ENCODE measurements at places on chromosomes 3 and 15.

DNA sequence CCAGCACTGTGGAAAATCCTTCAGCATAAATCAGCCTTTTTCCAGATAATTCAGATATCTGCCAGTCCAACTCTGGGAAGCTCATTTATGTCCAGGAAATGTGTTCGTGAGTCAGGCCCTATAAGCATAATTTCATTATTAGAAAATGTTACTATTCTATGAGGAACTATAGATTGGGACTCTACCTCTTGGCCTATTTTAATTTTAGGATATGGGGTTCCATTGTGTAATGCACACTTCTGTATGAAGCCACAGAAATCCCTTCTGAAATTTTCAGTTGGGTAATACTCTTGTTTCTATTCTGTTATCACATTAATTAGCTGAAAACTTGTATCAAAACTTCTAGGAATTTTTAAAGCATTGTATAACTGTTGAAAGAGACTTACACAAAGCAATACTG, 43.9 kb upstream of the IL12A start:
- DNase-seq: no peak

GRCh38 chr15:79602731-79603130, 170.6 kb downstream of the MINAR1 start:
- DNase-seq: no peak

DNA sequence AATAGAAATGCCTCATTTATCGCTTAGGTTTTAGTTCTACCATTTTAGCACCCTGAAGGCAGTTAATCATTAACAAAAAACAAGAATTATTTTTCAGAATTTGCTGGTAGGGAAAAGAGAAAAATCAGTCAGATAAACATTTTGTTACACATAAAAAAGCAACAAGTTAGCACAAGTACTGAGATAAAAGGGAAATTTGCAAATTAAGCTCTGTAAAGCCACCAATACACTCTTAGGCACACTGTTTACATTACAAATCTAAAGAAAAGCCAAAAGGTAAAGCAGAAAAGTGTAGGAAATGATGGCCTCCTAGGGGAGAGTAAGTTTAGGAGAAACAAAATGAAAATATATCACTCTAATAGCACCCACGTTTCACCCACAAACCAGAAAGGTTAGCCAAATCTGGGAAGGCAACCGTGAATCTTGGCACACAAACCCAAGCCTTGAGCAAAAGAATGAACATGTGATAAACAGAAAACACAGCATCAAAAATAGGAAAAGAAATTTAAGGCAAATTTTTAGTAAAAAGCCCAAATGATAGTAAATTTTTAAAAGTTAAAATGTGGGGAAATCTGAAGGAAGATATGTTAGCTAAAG, 1.6 kb upstream of the SATB1 start:
- no peak for DNase-seq

- DNase-seq: no peak
Measured at GRCh38 chr3:35144011-35144410, 495.3 kb upstream of the ARPP21 start.

GRCh38 chr3:175150812-175151401, 291.8 kb downstream of the NAALADL2 start:
- no peak for DNase-seq

DNA sequence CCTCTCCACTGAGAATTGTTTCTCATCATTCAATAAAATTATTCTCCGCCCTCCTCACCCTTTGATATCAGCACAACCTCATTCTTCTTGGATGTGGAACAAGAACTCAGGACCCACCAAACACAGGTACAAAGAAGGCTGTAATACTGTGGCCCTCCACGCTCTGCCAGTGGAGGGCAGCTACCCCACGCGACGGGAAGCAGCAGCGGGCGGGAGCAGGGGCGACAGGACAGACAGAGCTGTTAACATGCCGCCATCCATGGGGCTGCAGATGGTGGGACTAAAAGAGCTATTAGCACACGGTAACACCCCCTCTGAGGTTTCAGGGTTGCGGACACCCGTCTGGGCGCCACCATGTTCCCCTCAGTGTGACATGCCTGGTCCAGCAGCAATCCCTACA, 37.5 kb downstream of the EMC4 start:
- DNase-seq: no peak

- no peak for DNase-seq
Measured at GRCh38 chr3:131047582-131047981, 20.9 kb downstream of the NEK11 start.

- DNase-seq: peak; percentile 23
Measured at GRCh38 chr3:109731639-109732473, 394.5 kb upstream of the DPPA4 start.

DNA sequence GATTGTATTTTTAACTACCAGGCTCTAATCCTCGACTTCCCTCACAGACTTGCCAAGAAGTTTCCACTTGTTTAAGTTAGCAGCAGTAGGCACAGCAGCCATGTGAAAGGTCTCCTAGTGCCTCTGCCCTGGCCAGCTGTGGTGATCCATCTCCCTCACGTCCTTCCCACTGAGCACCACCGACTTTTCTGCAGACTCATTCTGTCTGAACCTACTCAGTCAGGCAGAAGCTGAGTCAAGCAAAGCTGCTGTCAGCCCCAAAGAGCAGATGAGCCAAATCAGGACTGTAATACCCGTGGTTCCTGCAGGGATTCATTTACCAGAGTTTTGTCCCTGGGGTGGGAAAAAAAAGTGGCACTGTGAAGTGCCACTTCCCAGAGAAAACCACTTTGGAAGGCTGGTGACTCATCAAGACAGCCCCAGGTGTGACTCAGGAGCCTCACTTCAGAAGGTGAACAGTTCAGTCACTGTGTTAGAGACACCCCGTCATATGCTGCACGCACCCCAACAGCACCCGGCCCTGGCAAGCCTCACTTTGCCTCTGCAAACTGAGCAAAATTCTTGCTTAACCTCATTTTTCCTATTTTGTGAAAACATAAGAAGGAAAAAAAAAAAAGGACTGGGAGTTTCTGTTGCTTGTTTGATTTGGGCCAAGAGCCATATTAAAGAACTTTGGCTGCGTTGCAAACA, 76.0 kb downstream of the WWTR1 start:
- DNase-seq: peak; percentile 53

GRCh38 chr15:96312641-96313335, 17.7 kb upstream of the NR2F2 start:
- DNase-seq: no peak

- no peak for DNase-seq
Measured at GRCh38 chr3:45966950-45967640, 23.8 kb downstream of the CXCR6 start.

GRCh38 chr3:59812237-59813147, 762.7 kb upstream of the CFAP20DC start:
- DNase-seq: no peak

GRCh38 chr3:55527361-55527760, 40.3 kb upstream of the WNT5A start:
- no peak for DNase-seq

- DNase-seq: no peak
Measured at GRCh38 chr3:8882642-8883041, 80.6 kb downstream of the RAD18 start.

GRCh38 chr15:98729446-98730042, 81.2 kb downstream of the IGF1R start:
- no peak for DNase-seq

DNA sequence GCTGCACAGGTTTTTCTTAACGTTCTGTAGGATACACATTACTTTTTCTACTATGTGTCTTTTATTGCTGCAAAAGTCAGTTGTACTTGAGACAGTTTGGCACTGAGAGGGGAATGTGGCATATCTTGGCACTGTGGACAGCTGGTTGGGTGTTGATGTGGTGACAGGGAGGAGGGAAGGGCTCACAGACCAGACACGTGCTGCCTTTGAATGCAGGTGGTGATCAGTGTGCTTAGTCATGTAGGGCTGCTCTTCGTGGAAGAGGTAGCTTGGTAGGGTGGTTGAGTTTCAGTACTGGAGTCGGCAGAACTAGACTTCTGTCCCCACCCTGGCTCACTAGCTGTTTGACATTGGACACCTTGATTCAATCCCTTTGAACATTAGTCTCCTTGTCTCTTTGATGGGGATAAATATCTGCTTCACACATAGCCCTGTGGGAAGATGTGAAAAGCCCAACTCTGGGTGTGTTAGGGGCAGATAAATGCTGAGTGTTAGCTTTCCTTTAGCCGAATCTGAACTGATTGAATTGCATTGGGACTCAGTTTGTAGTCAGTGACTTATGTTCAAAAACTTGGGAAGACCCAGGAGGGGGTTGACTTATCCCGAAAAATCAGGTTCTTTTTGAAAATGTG, 108.4 kb downstream of the PTPRG start:
- no peak for DNase-seq

DNA sequence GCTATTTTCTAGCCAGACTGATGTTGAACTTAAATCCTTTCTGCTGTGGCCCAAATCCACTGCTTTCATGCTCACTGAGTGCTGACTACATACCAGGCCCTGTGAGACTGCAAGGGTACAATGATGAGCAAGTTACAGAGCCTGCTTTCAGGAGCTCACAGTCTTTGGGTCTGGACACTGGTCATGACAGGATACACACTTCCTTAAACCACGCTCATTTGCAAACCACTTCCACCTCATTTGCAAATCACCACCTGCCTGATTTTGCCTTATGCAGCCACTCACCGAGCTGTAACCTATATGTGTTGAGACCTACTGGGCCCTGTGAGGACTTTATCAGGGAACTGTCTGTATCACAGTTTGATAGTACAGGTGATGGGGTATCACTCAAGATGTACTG, 50.2 kb upstream of the LRRC58 start:
- DNase-seq: no peak

GRCh38 chr3:123104550-123104949, 37.7 kb downstream of the PDIA5 start:
- DNase-seq: peak; percentile 45

- no peak for DNase-seq
Measured at GRCh38 chr3:161371441-161372320, at the start of gene SPTSSB. Gene SPTSSB (minus strand): TSS chr3:161371517. CDS start chr3:161346323, 25,194 bp downstream.

- no peak for DNase-seq
Measured at GRCh38 chr3:179977356-179977755, 59.4 kb downstream of the PEX5L start.

DNA sequence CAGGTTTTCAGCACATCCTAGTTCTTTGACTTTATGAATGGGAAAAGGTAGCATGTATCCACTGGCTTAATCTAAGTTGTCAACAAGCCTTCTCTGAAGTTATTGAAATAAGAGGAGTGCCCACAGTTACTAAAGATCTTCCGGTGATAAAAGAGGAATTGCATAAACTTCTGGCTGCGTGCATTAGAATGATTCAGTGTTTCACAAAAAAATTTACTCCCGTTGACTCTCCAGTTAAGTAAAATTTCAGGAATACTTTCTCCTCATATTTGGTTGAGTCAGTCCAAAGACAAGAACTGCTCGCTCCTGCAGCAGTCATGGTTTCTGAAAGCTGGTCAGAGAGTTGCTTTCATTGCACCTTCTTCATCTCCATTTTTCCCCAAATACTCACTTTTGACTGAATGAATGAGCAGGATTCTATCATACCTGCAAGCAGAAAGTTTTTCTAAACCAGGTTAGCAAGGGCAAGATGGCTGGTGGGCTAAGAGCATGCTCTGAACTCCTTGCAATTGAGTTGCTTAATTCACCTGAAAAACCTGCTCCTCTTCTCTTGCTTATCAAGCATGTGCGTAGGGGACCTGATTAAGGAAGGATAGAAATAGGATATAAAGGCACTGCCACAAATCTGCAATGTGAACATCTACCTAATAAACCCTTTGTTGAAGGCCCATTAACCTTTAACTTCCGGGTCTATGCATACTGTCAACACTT, 64.2 kb upstream of the TIMP4 start:
- DNase-seq: peak; percentile 33

DNA sequence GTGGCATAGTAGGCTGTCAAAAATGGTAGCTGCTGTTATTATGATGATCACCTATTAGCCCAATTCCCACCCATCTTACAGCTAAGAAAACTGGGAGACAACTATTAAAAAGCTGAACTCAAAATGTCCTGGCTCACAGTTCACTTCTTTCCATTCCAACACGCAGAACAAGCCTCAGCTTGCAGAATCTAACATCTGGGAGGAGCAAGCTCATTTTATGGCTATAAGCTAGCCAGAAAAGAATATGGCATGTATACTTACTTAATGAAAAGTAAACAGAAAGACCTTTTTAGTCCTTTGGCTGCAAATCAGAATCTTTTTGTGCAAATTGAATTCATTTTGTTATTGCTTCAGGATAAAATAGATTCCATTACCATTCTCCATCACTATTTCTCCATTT, 34.8 kb upstream of the CFAP20DC start:
- DNase-seq: no peak

- no peak for DNase-seq
Measured at GRCh38 chr3:72829701-72830100, 18.5 kb downstream of the SHQ1 start.

- DNase-seq: no peak
Measured at GRCh38 chr3:32859604-32860237, 41.9 kb downstream of the TRIM71 start.

GRCh38 chr3:109023656-109024254, 70.1 kb upstream of the GUCA1C start:
- DNase-seq: peak; percentile 9

DNA sequence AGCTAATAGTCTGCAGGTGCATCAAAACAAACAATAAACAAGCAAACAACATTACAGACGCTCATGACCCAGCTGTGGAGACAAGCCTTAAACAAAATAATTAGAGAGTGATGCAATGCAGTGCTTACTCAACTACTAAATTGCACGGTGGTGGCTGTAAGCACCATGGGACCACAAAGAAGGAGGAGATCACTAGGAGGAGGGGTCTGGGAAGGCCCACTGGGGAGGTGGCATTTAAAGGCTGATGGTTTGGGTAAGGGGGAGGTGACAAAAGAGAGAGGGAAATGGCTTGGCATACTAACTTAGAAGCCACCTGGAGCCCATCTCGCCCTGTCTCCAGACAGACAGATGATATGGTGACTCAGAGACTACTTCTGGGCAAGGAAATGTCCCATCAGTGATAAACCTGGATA, 516.7 kb downstream of the FOXP1 start:
- no peak for DNase-seq

DNA sequence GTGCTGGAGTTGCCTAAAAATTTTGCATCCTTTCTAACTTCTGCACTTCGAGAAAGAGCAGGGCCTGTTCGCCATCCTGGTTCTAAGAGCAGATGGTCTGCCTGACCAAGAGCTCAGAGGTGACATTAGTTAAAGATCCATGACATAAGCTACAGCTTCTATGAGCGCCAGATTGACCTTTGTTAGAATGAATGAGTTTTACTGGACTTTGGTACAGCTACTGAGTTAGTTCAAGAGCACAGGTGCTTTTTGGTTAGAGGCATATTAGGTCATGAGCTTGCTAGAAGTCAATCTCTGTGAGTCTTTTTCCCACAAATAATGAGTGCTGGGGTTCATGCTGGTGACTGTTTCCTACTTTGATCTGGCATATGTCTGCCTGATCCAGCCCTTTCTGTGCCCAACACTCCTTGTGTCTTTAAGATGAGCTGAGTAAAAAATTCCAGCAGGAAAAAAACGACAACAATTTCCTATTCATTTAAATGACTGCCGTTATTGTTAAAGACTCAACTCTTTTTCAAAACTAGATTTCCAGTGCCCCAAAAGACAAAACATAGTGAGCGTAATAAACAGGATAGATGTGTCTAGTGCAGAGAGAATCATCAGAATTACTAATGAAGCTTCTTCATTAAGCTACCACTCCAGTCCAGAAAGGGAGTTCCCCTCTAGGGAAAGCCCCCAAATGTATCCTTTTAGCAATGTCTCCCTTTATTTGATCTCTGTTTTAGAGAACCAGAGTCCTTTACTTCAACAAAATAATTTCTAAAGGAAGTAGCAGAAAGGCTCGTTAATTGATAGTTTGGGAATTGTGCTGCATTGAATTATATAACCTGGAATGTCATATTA, 152.9 kb downstream of the SLCO3A1 start:
- DNase-seq: no peak
